ENCODE measurements at places on chromosomes 7 and 10.

GRCh38 chr7:50359995-50360925, 55.7 kb downstream of the IKZF1 start:
- no peak for DNase-seq

DNA sequence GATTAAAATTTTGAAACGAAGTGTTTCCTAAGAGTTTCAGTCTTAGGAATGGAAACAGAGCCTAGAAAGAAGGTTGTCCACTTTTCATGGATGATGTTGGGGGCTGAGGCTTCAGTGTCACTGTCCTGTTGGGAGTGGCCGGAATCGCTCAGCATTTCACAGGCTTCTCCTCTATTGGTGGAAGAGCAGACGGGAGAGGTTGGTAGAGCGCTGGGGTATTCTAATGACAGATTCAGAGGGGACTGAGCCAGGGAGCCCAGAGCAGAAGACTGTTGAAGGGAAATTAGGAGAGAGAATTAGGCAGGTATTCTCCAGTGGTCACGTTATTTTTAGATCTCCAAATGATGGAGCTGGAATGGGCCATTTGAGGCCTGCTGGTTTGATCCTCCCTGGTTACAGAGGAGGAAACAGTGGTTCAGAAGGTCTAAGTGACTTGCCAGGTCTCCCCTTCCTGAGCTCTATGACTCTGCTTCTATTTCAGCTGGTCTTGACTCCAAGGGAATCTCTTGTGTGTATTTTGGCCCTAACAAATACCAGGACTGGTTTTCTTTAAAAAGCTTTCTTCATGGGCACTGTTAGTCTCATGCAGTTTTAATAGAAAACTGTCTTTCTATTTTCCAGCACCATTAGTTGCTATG, 35.7 kb upstream of the EEPD1 start:
- no peak for DNase-seq

- no peak for DNase-seq
Measured at GRCh38 chr10:133385214-133385613, 6.2 kb downstream of the PAOX start.

- DNase-seq = no peak
Measured at GRCh38 chr7:26612742-26613141, 251.6 kb downstream of the SKAP2 start.

GRCh38 chr7:20206104-20206896, 10.9 kb downstream of the MACC1 start:
- DNase-seq = no peak

DNA sequence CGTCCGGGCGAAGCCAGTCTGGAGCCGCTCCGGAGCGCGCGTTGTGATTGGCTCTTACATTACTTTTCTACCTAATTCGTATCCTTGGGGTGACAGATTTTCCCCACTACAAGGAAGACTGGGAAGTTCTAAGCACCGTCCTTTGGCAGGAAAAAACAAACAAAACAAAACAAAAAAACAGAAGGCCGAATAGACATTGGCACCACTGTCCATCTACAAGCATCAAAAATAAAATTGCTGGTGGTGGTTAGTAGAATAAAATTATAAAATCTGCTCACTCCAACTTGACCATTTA, 651 bp upstream of the SKAP2 start:
- no peak for DNase-seq

GRCh38 chr10:29007748-29008610, 280.9 kb upstream of the LYZL1 start:
- DNase-seq = no peak

- no peak for DNase-seq
Measured at GRCh38 chr7:43119371-43120075, 7.1 kb downstream of the HECW1 start.

DNA sequence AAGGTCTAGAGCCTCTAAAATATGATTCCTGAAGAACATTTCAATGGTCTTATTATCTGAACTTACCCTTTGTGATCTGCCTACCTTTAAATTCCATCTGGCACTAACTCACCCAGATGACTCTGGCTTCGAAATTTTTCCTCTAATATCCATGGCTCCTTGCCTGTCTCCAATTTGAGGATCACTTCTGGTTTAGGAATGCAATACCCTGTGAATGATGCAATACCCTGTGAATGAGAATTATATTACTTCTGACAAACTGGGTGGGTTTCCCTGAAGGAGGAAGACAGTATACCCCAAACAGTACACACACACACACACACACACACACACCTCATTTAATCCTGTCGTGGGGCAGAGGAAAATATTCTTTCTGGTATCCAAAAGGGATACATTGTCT, 115.3 kb downstream of the ZNF33B start:
- no peak for DNase-seq

- no peak for DNase-seq
Measured at GRCh38 chr7:13016036-13016581, 328.7 kb downstream of the ARL4A start.

DNA sequence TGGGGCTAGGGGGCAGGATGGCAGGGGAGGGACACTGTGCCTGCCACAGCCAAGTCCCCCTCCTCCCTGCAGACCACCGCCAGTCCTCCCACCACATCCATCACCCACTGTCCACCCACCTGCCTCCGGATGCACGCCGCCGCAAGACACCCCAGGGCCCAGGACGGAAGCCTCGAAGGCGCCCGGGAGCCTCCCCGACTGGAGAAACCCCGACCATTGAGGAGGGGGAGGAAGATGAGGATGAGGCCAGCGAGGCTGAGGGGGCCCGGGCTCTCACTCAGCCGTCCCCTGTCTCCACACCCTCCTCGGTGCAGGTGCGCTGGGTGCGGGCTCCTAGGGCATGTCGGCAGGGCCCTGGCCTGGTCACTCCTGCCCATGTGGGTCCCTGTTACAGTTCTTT, 5.1 kb downstream of the SLC4A2 start:
- DNase-seq = no peak

DNA sequence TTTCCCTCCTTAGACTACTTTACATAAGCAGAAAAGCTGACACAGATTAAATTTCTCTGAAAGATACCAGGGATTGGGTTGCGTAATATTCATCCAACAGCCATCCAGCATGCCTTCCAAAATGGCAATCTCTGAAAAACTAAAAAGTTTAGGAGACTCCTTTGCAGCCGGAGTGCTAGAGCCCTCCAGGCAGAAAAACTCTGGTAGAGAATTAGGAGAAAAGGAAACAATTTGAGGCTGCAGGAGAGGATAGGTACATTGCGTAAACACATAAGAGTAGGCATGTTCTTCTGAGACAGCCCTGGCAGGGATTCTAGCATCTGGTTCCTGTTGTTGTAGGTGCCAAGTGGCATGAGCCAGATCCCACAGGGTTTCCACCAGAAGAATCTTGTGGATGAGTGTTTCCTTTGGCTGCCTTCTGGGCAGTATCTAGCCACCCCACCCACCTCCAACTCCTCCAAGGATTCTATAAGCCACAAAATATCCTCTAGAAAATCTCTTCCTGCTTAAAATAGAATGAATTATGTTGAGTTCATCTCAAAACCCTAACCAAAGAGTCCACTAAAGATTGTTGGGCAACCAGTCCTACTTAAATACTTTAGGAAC, 402.4 kb downstream of the HGF start:
- DNase-seq = no peak

DNA sequence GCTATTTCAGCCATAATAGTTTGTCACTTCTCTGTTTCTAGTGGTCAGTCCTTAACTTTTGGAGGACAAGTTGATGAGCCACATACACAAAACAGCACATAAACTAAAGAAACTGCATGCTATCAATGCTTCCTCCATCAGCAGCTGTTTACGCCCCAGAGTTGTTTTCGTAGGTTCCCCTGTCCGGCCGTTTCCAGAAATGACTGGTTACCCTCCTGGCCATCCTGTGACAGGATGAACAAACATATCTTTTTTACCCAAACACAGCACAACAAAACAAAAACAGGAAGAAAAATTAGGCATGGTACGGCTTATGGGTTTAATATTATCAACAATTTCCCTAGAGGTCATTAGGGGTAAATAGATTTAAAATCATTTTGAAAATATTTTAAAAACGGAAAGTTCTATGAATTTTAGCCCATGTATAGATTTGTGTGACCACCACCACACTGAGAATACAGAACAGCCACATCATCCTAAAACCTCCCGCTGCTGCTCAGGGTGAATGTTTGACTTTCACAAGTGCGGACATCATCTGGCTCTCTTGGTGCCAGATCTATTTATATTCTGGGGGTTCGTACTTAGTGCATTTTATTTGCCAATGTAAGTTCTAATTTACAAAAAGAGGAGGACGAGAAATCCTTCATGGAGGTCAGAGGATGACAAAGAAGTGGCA, 74.8 kb downstream of the HIPK2 start:
- no peak for DNase-seq

GRCh38 chr7:156024201-156024600, 211.9 kb upstream of the SHH start:
- no peak for DNase-seq

DNA sequence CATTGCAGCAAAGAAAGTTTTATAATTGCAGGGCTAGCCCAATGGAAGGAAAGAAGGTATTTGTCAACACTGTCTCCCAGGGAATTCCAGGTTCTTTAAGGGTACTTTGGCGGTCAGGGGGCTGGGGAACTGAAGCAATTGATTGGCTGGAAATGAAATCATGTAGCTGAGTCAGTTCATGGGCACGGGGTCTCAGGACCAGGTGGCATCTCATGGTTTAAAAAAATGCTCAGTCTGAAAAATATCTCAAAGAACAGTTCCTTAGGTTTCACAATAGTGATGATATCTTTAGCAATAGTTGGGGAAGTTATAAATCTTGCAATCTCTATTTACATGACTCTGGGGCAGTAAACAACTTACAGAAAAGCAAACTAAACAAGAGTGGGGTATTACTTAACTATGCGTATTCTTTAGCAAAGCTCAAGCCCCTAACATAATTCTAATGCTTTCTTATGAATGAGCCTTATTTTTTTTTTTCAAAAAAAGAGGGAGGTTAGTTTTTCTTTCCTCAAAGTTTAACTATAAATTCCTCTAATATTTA, 376.9 kb upstream of the NRG3 start:
- no peak for DNase-seq

DNA sequence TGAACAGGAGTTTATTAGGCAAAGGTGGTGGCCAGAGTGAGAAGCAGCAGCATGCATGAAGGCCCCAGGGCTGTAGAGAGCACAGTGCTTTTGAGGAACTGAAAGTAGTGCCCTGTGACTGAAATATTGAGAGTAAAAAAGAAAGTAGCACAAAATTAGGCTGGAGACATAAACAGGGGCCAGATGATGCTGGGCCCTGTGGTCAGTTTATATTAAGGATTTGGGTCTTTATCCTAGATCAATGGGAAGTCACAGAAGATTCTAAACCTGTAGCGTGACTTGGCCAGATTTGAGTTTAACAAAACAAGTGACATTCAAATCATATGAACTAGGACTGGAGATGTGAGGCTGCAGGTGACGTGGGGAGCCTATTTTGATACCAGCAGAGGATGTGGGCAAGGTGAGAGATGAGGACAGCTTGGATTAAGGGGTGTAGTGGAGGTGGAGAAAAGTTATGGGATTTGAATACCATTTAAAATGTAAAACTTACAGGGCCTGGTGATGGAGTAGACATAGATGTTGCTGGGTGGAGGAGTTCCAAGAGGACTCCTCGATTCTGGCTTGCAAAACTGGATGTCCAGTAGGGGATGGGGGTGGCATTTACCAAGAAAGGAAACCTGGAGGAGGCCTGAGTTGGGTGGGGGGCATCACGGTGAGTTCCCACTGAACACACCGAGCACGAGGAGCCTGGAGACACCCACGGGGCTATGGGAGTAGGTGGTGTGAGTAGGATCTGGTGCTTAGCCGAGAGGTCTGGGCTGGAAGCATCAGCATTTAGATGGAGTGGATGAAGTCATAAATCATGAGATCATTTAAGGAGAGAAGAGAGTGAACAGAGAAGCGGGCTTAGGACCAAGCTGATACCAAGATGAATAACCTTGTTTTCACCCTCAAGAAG, 52.8 kb downstream of the HHEX start:
- DNase-seq = no peak

DNA sequence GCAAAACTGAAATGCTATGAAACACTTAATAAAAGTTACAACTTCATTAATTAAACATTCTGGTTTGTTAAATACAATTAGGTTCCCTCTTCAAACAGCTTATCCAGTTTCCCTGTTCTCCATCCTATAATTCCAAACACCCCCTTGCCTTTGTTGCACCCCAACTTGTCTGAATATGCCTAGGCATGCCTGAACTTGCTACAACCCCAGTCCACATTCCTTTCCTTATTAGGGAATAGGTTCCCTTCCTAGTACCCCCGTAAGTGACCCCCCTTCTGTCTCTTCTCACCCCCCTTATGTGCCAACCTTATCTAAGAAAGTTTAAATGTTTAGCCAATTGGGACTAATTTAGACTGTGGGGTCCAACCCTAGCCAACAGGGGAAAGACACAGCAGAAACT, 295.7 kb upstream of the GALNT17 start:
- no peak for DNase-seq

- no peak for DNase-seq
Measured at GRCh38 chr10:27680006-27680557, 65.5 kb downstream of the MKX start.

- DNase-seq = no peak
Measured at GRCh38 chr7:27262121-27262520, 19.5 kb downstream of the EVX1 start.

DNA sequence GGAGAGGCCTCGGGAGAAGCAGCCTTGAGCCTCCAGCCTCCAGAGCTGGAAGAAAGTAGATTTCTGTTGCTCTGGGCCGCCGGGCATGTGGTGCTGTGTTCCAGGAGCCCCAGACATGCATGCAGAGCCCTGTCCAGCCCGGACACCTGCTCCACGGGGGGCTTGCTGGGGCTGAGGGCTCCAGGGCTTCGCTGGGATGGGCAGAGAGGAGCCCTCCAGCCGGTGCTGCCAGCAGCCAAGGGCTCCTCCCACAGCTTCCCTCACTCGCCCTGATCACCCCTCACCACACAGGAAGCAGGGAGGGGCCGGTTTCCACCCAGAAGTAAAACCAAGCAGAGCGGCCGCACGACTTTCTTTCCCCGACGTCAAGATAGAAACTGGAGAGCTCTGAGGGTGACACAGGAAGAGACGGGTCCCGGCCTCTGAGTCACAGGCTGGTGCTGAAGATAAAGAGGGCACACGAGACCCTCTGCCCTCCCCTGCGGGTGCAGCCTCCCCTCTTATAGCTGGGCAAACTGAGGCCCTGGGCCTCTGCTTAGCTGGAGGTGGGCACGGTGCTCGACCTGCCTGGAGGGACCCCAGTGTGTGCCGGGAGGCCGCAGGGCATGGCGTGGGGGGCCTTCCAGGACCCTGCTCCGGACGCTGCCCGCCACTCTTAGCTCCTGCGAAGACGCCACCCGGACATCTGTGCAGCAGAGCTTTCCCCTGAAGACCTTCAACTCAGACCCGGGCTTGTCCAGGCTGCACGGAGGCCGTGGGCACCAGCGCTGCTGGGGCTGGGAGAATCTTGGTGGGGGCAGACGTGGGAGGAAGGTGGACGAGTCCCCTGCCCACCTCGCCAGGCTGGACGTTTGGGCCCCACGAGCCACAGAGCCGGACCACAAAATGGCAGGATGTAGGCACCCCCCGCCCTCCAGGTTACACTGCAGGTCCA, 31.1 kb downstream of the ADAP1 start:
- DNase-seq = no peak
